ENCODE measurements at places on chromosomes 6 and 20.

DNA sequence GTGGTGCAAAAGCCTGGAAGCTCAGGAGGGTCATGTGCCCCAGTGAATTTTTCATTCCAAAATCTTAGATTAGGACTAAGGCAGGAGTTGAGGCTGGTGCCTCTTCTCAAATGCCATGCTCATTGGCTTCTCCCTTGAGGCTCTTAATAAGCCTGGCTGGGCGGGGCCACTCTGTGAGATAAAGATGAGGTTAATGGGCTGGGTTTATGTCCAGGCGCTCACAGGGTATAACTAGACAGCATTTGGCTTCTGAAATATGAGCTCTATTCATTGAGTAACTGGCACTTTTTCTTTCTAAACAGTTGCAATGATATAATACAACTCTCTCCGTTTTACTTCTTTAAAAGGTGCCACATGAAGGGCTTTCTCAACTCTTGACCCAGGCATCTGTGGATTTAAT is 156.3 kb downstream of the SCML4 start:
- no peak for DNase-seq

DNA sequence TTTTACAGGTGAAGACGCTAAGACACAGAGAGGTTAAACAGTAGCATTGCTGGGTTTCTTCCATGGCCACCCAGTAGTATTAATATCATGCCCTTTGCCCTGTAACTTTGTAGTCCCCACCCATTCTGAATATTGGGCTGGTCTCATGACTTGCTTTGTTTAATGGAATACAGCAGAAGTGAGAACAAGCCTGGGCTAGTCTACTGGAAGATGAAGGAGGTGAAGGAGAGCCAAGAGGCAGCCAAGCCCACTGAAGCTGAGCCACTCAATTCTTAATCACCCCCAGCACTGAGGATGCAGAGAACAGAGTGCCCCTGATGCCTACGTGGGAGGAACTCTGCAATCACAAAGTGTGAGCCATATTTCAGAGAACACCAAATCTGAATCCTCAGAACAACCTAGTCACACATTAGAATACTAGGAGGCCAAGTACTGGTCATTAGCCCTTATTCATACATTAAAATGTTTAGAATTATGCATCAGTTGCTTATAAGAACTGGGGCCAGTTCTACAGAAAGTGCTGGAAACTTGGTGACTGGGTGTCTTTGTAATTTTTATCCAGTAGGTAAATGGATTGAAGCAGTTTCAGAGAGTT is 270.1 kb upstream of the PRND start:
- DNase-seq = no peak

DNA sequence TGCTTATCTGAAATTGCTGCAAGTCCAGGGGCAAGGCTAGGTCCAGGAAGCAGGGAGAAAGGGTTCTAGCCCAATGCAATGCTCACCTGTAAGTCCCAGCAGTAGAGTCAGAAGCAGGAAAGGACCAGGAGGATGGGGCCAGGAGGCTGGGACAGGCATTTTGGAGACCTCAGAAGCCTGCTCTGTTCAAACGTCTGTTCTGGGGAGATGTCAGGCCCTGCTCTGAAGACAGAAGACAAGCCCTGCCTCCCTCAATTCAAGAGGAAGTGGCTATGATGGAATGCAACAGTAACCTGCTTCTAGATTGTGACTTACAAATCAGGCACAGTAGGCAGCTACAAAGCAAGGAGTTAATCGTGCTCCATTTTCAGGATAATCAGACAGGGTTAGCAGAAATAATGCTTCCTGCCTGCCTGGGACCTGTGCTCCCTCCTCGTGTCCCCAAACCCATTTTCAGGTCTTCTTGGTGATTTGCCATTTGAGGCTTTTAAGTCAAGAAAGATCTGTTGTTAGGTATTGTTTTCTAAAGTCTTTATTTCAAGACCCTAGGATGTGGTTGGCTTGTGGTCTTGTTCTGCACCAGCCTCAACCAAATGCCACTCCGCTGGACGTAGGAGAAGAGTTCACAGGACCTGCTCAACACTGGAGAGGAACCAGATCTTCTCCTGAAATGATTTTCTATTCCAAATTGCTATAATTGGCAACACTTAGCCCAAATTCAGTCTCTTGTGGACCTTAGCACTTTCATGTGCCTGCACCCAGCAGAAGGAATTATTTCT is at the start of gene SIRPG:
TSS of gene SIRPG (minus strand) at position 224 of the 779 bp plus-strand sequence. CDS start at position 159, 65 bp downstream.
- no peak for DNase-seq

DNA sequence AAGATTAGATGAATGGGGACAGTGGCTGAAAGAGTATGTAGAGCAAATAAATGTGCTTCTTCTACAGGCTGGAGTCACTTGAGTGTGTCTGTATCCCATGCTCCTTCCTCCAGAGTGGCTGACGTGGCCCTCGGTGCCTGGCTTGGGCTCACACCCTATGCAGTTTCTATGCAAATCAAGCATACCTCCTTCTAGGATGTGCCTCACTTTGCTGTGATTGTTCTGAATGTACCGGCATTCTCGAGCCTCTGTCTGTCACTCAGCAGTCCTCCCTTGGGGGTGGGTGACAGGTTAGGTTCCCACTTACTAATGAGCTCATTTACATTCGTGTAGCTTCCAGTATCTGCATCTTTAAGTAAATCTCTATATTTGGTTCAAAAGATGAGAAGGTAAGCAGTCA is 55.1 kb upstream of the HDDC2 start:
- DNase-seq = no peak

- DNase-seq = no peak
These were observed 1.4 kb downstream of the CST8 start for GRCh38 chr20:23492292-23492691.

DNA sequence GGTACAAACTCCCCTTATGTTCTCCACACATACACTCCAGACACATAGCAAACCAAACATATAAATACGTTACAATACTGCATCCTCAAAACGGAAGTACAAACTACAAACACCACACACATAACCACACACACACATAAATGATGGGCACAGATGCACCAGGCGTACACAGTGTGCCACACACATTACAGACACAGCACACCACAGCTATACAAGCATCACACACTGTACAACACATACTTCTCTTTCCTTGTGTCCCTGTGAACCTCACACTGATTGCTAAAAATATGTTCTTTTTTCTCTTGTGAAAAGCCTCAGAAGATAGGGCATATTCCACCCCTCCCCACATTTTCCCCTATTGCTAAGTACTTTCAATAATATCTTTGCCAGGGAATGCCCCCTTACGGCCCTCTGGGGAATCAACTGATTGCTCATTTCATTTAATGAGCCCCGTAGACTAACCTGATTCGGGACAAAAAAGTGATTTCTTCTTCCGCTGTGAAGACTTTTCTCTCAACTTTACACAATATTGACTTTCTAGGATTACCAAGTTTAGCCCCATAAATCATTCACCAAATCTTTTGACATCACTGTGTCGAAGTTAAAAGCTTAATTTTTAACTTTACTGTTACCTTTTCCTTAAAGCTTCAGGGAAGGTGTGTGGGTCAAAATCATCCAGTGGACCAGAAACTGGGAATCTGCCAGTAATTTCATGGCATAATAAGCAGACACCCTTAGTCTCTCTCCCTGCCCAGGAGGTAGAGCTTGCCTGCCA is at the start of gene SLC17A1:
TSS of gene SLC17A1 (minus strand) at position 521 of the 775 bp plus-strand sequence. CDS start 1,495 bp downstream, outside the sequence.
- DNase-seq = no peak

DNA sequence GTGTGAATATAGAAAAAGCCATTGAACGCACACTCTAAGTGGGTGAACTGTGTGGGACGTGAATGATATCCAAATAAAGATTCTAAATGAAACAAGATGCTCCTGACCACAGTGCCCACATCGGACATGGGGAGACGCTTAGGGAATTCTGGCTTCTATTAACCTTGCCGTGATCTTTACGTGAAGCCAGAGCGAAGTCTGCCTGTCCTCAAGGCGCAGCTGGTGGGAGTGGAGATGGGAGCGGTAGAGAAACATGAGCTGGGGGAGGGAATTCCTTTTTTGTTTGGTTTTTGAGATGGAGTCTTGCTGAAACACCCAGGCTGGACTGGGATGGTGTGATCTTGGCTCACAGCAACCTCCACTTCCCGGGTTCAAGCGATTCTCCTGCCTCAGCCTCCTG is 46.0 kb downstream of the VSTM2L start:
- no peak for DNase-seq

- no peak for DNase-seq
These were observed 793.4 kb downstream of the TENT5A start for GRCh38 chr6:80959034-80959433.

- DNase-seq = no peak
These were observed 250.1 kb downstream of the ATXN1 start for GRCh38 chr6:16511040-16511660.

DNA sequence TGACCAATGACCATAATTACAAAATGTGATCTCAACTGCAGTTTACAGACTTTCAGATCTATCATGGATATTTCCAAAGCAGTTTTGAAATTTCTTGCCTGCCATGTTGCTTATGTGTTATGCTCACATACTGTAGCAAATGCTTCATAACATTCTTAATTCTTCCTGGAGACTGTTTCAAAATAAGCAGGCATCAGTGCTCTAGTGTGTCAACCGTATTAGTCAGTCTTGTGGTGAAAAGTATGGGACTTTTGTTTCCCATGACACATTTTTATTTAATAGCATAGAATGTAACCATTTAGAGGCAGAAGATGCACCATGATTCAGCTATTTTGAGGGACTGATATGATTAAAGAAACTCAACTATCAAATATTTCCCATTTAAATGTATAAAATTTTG is 1.7 kb downstream of the POPDC3 start:
- DNase-seq = no peak

DNA sequence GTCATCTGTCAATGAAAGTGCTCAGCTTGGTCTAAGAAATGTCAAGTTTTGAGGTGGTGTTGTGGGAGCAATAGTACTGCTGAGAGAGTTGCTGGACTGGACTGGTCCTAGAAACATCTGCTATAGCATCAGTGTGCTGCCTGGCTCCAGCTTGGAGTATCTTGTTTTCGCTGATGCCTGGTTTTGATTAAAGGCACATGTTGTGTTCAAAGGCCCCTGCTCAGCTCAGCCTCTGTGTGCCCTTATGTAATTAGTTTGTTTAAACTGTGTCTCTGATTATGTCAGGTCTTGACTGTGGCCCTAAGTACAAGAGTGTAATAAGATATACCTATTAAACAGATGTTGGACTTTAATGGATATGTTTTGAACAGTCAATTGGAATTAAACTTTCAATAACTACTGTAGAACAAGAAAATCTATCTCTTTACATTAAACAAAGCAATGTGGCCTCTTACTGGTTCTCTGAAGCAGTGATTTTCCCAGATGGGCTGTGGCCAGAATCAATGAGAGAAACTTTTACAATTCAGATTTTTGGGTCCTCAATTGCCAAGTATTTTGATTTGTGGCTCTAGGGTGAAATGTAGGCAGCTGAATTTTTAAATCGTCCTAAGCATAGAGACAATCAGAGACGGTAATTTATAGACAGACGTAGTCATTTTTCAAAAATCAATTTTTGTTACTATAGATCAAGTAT is 668.2 kb downstream of the DHX35 start:
- no peak for DNase-seq

DNA sequence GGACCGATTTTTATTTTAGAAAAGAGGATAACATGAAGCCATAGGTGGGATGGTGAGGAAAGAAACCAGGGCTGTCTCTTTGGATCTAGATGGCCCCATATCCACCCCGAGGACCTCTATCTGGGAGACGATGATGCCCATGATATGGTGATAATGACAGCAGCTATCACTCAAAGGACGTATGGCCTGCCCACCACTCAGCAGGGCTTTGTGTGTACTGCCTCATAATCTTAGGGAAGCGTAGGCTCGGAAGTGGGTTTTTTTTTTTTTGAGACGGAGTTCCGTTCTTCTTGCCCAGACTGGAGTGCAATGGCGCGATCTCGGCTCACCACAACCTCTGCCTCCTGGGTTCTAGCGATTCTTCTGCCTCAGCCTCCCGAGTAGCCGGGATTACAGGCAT is 8.2 kb upstream of the TAF8 start:
- no peak for DNase-seq

DNA sequence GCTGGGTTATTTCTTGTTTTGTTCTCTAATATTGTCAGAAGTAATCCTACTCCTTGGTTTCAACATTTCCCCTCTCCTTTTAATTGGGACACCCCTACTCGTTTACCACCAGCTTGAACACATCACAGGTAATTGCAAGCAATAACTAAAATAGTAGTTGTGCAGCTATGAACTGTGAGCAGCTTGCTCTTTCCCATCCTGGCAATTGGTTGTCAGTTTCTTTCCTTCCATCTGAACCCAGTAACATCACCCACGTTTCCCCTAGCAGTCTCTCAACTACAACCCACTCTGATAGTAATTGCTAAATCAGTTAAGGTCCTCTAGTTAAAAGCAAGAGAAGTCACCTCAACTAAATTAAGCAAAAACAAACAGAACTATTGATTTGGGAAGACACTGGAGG is 47.6 kb upstream of the GNRH2 start:
- no peak for DNase-seq

DNA sequence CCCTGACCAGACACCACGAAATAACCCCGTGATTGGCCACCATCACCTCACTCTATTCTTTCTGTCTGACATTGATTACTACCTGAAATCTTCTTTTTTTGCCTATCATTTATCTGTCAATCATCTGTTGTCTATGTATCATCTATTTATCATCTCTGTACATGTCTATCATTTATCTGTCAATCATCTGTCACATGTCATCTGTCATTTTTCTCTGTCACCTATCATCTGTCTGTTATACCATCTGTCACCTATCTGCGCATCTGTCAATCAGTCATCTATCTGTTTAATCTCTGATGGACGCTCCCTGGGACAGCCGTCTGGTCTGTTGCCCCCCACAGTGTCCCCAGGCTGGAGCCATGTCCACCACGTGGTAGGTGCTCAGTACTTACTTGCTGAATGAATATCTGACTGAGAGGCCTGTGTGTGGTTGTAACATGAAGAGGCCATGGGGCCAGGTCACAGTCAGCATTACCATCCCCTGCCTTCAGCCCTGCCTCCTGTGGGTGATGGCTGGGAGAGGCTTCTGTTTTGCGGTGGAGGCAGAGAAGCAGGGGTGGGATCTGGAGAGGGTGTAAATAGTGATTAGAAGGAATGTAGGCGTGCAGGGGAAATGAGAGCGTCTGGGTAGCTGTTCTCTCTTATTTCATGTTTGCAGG is 302.7 kb downstream of the QKI start:
- no peak for DNase-seq

- no peak for DNase-seq
These were observed 787 bp upstream of the PRR18 start for GRCh38 chr6:166308769-166309589.

GRCh38 chr6:10723567-10723881 is 654 bp downstream of the TMEM14C start:
- DNase-seq = no peak

- no peak for DNase-seq
These were observed 5.8 kb upstream of the KCNG1 start for GRCh38 chr20:51028616-51029212.

Data from activated naive CD4-positive, alpha-beta T cell (primary cell).